ENCODE measurements at places on chromosomes 6 and 20.
A peak's percentile ranks its signal among the peaks of the same experiment; 100 is the strongest.

GRCh38 chr20:50417023-50417329 is 93.2 kb upstream of the PTPN1 start:
- no peak for DNase-seq

GRCh38 chr20:62617711-62618483 is 24.4 kb upstream of the SLCO4A1 start:
- no peak for DNase-seq

DNA sequence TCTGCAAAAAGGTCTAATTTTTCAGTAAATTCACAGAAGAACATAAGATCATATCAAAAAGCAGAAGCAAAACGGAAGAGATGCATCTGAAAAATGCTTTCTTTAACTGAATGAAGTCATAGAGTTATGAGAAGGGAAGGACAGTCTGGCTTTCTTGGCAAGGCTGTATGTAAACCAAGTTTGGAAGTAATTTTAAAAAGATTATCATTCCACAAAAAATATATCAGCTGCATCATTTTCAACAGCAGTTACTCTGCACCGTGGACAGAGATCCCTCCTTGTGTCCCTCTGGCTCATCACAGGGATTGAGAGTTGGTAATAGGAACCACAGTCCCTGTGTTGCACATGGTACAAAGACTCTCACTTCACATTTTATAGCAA is 258.5 kb downstream of the HIVEP2 start:
- DNase-seq, result no peak

GRCh38 chr20:45857882-45858216 is 435 bp downstream of the ZSWIM3 start:
- no peak for DNase-seq

GRCh38 chr6:125808591-125808990 is 17.8 kb downstream of the NCOA7 start:
- DNase-seq, result no peak

- DNase-seq, result no peak
Observed at GRCh38 chr6:16781348-16782169, 20.3 kb upstream of the ATXN1 start.

DNA sequence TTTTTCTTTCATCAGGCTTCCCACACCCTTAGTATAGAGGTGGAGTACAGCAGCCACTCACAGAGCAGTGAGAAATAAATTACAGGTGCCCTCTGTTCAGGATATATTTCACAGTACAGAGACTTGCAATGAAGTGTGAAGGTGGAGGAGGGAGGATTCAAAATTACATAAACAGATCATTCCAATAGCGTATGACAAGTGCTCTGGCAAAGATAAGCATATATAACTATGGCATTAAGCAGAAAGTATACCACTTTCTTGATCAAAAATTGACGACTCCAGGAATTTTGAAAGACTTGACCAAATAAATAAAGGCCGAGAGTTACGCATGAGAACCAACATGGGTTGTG is 108.7 kb downstream of the GPX5 start:
- DNase-seq, result no peak

GRCh38 chr6:46990031-46990644 is 52.0 kb downstream of the ADGRF1 start:
- DNase-seq, result no peak

DNA sequence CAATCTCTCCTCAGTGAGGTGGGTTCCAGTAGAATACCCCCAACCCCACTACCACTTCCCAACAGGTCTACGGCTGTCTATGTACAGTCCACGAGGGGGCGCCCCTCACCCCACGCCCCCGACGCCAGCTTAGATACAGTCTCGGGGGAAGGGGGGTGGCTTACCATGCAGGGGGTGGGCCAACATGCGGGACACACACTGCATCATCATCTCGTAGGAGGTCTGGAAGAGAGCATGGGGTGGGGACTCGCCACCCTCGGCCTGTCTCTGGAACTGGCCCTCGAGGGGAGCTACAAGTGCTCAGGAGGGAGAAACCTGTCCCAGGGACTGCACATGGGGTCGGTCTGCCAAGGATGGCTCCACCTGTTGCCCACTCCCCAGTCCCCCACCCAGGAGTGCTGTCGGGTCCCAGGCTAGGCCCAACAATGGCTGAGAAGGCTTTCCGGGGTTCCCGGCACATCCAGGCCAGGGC is 8.5 kb downstream of the MTCH1 start:
- DNase-seq, result no peak

- DNase-seq, result no peak
Observed at GRCh38 chr6:12522347-12522746, 194.2 kb upstream of the PHACTR1 start.

GRCh38 chr6:125745281-125746018 is 4.0 kb upstream of the HEY2 start:
- DNase-seq, result no peak

DNA sequence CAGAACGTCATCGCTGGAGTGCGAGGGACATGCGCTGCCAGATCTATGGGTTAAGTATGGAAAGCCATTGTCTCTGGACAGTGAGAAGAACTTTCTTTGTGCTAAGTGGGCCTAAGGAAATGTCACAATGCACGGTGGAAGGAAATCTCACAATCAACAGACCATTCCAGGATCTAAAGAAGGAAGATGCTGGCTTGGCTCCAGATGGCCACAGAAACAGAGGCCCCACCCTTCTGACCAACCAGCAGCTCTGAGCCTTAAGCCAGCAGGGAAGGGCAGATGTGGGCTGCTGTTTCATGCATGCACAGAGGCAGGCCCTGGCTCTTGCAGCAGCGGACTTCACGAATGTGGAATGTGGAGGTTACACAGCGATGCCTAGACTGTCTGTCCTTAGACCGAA is 156.3 kb downstream of the SOBP start:
- no peak for DNase-seq

GRCh38 chr6:70351461-70351860 is 48.6 kb upstream of the COL9A1 start:
- no peak for DNase-seq

DNA sequence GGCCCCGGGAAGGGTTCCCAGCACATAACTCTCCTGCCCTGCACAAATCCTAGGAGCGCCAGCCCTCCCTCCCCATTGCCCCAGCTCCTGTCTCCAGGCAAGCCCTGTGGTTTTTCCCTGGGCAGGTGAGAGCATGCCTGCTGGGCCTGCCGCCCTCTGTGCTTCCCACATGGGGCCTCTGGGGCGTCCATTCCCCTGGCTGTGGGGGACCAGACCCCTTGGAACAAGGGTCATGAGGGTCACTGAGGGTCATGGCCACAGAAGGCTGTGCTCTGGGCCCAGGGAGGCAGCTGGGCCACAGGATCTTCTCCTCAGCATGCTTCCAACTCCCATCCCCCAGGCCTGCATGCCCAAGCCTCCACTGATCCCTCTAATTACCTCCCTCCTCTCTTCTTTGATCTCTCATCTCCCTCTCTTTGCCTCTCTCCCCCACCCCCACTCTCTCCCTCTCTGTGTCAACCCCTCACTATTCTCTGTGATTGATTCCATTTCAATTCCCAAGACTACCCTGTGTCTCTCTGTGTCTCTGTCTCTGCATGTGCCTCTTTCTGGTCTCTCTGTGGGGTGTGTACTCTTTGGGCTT is 6.1 kb downstream of the MDFI start:
- peak; percentile 27 for DNase-seq

GRCh38 chr6:117907601-117908245 is 659 bp downstream of the SLC35F1 start:
- DNase-seq, result no peak

DNA sequence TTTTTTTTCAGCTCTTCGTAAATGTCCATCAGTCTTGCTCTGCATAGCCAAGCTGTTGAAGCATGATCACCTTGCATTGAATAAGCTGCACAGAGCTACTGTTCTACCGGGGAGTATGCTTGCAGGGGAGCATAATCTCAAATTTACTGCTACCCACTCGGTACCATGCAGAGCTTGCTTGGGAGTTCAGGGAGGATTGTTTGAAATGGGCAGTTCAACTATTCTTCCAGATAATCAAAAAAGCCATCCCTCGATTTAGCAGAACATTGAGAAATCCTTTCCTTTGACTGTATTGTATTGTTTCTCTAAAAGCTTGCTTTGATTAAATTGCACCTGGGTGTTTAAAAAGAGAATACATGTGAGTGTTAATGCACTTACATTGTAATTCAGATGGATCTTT is 332.6 kb downstream of the UTRN start:
- no peak for DNase-seq
